Lung microvascular endothelial cell (primary cell): ENCODE measurements at places on chromosomes 1 and 21. TPM values are rescaled to one million over a fixed set of nuclear protein-coding genes. Genes with fewer than 3 reads are reported as not detected.

DNA sequence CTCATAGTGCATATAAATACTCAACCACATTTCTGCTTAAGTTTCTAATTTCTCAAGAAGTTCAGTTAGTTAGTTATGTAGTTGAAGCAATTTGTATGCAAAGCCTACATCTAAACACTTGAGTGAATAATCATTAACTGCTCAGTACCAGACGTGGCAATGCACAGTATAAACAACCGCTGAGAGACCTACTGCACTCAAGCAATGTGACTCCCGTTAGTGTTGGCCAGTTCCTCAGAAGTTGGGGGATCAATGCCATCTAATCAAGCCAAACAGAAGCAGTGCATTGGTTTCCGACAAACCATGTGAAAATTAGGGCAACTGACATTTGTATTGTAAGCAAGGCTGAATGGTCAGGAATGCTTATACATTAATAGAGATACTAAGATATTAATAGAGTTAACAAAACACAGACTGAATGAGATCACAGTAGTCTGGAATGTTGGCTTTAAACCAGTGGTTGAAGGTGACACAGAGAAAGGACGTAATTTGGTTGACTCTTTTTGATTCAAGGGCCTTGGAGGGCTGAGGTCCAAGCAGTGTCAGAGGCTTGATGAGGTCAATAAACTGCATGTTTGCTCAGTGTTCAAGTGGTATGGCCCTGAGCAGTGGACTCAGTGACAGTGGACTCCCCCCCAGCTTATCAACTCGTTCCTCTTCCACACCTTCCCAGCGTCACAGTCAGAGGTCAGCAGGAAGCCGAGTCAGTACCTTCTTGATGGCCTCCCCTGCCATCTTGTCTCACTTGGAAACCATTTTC lies 255.5 kb downstream of the CTH start:
- no peak for DNase-seq

GRCh38 chr1:109148987-109149561 lies 35.2 kb downstream of the ELAPOR1 start:
- no peak for DNase-seq

DNA sequence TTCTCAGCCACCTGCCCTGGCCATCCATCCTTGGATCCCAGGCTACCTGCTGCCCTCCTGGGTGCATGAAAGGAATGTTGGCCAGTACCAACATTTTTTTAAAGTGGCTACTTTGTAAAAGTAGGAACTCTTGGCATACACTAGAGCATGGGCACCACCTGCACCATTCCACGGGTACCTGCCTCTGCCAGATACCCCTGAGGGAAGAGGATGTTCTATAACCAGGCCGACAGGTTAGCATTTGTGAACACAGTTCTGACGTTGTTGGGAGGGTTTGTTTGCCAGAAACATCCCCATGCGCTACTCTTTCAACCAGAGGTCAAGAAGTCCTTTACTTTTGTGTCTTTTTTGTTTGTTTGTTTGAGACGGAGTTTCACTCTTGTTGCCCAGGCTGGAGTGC lies 43.0 kb downstream of the EVA1C start:
- DNase-seq = no peak

GRCh38 chr21:33236766-33237165 lies 7.0 kb downstream of the IFNAR2 start:
- peak; percentile 52 for DNase-seq

- DNase-seq = no peak
Measured at GRCh38 chr1:150234309-150234565, 1.7 kb downstream of the ANP32E start.

DNA sequence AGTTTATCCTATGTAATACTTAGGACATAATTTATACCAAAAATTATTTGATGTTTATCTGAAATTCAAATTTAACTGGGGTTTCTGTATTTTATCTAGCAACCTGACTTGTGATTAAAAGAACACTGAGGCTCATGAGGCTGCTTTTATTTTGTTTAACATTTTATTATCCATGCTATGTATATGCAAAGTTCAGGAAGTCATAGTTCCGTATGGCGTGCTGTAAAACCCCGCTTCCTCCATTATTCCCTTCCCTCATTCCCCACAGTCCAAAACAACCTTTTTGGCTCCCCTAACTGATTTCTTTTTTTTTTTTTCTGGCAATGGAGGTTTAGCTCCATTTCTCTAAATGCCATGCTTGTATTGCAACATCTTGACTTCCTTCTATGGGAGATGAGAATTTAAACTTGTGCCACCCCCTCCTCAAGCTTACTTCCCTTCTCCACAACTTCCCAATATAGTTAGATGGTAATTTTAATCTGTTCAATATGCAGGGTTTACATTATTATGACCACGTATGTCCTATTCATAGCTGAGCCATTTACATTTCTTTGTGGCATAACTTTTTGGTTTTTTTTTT lies 138.0 kb upstream of the DNAH14 start:
- DNase-seq = no peak

DNA sequence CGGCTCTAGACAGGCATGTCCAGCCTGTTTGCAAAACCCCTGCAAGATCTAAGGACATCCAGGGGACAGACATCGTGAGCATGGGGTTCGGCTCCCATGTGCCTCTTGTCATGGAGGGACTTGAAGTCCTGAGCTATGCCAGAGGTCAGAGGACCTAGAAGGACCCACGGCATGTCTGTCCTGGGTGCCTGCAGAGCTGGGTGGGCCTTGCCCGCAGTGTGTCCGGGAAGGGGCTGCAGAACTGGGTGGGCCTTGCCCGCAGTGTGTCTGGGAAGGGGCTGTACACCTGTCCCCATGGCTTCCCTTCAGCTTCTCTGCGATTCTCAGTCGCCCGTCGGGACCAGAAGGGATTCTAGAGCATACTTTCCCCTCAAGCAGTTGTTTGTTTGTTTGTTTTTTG lies 20.0 kb upstream of the TRAPPC10 start:
- no peak for DNase-seq

- no peak for DNase-seq
Measured at GRCh38 chr1:4056422-4056821, 156.3 kb upstream of the C1orf174 start.

GRCh38 chr1:54973205-54973921 lies 7.1 kb upstream of the TMEM61 start:
- no peak for DNase-seq

DNA sequence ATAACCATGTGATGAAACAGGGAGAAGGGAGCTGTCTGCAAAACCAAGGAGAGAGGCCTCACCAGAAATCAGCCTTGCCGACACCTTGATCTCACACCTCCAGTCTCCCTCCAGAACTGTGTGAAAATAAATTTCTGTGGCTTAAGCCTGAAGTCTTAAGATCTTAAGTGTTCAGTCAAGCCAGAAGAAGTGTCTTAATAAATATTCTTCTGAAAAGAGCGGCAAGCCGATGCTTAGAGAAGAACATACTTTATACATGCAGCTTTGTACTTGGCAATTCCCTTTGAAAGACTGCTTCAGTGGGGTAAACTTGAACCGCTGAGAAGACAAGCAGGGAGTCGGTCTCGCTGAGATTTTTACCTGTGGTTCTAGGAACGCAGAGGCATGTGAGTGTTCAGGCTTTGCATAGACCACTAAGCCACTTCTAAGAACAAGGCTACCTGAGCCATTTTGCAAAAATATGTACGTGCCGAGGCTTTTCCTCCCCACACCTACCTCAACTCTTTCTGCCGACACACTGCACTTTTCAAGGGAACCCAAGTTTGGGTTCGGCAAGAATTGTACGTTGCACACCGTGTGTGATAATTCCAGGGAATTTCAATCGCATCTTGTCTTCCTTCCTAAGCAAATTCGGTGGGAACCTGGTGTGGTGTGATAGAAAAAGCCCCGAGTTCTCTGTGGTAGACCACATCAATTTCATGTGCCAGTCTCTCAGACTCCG lies 3.4 kb downstream of the RUNX1 start:
- DNase-seq = no peak

DNA sequence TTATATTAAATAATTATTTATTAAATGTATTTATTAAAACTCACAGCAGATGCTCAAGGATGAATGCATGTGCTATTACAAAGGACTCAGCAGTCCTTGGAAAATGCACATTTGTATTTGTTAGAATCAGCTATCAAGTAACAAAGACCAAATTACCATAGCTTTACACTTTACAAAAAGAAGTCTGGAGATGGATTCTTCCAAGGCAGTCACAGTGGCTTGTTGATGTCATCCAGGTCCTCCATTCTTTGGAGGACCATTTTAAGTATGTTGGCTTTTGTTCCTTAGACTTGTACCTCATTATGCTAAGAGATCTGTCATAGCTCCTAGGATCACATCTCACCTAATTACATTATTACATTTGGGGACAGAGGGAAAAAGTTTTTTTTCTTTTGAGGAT lies 63.4 kb downstream of the NTMT2 start:
- no peak for DNase-seq

GRCh38 chr1:15738416-15739113 lies 2.5 kb downstream of the SLC25A34 start:
- DNase-seq = no peak

DNA sequence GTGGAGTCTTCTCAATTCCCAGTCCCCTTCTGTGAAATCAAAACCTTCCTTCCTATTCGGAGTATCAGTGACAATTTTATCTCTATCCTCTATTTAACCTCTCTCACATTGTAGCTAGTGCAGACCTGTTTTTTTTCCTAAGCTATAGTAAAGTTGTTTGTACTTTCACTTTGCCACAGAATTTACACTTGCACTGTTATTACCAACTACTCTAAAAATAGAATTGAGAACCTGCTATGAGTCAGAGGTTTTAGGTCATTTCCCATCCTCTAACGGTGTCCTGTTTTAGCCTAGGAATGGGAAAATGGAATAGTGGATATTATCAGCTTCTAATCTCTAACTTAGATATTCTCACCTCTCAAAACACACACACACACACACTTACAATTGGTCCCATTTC lies 862.7 kb downstream of the NCAM2 start:
- DNase-seq = no peak

DNA sequence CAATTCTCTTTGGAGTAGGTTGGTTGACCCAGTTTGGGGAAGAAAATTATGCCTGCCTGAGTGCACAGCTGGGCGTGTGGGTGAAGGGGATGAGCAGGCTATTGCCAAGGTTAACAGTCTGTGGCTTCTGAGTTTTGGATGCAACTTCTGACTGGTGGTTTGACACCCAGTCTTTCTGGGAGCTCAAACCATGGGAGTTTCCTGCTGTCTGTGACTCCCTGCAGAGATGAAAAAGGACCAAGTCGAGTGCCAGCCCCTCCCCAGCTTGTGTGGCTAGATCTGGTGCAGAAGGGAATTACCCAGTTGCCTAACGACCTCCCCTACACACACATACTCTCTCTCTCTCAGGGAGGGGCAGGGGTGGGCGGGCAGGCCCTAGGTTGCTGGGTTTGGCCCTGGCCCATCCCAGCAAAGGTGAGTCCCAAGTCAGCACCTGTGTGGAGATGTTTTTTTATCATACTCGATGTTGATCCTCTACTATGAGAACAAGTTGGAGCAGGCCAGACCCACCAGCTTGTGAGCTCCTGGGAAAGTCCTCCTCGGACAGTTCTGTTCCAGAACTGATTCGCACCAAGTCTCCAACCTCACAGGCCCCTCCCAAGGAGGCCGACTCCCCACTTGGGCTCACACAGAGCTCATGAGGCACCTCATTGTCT lies 28.2 kb downstream of the PKP1 start:
- peak; percentile 25 for DNase-seq

DNA sequence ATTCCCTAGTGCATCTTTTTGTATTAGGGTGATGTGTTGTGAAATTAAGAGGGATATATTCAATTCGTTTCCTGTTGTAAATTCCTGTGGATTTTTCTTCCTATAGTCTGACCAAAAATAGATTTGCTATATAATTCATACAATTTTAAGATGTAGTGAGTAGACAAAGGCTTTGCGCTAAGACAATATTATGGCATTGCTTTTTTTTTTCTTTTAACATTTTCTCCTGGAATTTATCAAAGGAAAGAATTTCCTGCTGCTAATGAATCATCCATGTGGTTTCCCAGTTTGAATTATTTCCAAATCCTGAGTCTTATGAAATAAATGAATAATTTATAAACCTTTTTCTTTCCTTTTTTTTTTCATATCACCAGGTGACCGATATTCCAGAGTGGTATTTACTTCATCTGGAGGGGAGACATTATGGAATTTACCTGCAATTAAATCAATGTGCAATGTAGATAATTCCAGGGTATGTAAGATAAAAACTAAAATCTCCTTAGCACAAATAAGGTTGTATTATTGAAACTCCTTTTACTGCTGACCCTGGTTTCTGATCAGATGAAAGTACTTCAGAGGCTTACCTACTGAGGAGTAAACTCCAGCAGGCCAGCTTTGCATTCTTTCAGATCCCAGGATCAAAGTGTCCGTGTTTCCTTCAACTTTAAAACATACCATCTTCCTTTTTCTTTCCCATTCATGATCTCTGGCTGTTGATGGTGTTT lies 148.4 kb downstream of the TLR5 start:
- DNase-seq = peak; percentile 70

DNA sequence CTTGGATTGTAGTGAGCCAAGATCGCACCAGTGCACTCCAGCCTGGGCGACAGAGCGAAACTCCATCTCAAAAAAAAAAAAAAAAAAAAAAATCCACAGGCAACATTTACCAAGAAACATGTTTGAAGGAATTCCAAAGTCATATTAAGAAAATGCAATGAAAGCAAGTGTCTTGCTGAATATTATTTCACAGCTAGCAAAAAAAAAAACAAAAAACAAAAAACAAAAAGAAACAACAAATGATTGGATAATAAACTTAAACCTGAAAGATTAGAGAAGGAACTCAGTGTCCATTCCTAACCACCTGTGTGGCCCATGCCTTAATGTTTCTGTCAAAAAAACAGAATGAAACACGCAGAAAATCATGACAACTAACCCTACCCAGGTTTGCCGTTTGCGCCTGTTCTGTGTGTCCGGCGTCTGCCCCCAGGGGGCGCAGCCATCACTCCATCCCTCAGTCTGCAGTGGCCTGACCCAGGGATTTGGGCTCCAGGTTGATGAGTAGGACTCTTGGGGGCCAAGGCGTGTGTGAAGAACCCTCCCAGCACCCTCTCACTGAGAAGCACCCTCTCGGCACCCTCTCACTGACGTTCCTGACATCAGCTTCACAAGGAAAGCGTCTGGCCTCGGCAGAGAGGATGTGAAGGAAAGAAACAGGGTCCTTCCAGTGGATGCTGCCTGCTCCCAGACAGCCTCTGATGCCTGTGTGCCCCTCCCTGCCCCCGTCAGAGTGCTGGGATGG lies 19.2 kb upstream of the PTTG1IP start:
- peak; percentile 73 for DNase-seq

DNA sequence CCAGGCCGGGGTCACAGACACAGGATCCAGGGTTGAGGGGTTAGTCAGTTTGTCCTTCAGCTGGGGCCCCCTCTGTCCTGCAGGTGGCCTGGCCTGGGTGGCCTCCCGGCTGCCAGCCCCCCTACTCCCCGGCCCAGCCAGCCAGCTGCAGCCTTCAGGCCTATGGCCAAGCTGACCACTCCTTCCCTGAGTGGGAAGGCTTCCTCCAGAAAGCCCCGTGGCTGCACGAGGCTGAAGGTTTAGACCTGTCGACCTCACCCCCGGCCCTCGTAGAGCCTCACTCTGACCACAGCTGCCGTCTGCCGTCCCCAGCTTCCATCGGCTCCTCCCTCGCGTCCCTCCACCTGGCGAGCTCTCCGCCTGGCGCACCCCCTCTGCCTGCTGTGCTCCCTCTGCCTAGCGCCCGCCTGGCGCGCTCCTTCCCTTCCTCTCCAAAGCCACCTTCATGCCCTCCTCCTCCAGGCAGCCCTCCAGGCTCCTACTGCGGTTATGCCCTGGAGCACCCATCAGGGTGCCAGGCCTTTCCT lies 9.6 kb downstream of the TTLL10 start:
- no peak for DNase-seq

The SRGAP2 gene
- 40.3 and 77.0 TPM in 2 replicates for total RNA-seq

The COL24A1 gene
- under 0.01 TPM in 1 of 2 replicates, not detected in the other for total RNA-seq

The HLX gene
- total RNA-seq = 1.4 and 5.9 TPM in 2 replicates

The LENEP gene
- total RNA-seq = 0.40 and 0.44 TPM in 2 replicates
